ENCODE measurements at places on chromosomes 4 and X.
A peak's percentile ranks its signal among the peaks of the same experiment; 100 is the strongest.

DNA sequence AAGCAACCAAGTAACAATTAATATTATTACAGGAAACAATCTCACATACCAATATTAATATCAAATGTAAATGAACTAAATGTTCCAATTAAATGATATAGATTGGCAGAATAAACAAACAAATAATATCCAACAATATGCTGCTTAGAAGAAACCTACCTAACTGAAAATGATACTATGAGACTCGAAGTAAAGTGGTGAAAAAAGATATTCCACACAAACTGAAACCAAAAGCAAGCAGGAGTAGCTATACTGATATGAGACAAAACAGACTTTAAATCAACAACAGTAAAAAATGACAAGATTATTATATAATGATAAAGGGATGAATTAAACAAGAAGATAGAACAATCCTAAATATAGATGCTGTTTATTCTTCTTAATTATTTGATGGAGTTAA lies 140.1 kb downstream of the SPANXN4 start:
- DNase-seq, result no peak

- DNase-seq, result no peak
Measured at GRCh38 chr4:186260504-186261448, 5.2 kb upstream of the F11 start.

DNA sequence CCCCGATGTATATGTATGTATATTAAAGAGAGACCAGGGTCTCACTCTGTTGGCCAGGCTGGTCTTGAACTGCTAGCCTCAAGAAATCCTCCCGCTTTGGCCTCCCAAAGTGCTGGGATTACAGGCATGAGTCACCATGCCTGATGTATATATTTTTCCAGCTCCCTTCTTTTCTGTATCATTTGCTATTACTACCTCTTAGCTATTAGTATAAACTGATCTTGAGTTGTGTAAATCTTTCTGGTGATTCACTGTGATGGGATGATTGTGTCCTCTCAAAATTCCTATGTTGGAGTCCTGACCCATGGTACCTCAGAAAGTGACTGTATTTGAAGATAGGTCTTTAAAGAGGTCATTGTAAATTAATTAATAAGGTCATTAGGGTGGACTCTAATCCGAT lies 53.1 kb downstream of the HPRT1 start:
- no peak for DNase-seq

- DNase-seq, result no peak
Measured at GRCh38 chr4:62344915-62345314, 1144.8 kb downstream of the ADGRL3 start.

DNA sequence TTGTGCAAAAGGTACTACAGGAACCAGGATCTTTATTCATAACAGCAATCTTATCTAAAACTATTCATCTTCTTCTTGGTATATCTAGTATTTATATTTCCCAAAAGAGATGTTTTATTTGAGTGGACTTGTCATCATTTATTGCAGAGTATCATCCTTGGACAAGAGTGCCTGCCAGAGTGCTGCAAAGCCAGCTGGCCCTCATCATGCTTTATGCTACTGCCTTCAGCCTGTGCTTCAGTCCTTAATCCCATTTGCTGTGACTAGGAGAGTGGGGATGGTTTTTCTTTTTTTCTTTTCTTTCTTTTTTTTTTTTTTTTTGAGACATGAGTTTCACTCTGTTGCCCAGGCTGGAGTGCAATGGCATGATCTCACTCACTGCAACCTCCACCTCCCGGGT lies 33.5 kb upstream of the ELF2 start:
- no peak for DNase-seq

GRCh38 chrX:80576806-80577533 lies 156.7 kb downstream of the TENT5D start:
- DNase-seq, result no peak

GRCh38 chr4:39942507-39942906 lies 35.2 kb downstream of the PDS5A start:
- DNase-seq, result no peak

GRCh38 chrX:54798137-54798536 lies at the start of gene ITIH6:
Gene ITIH6 (minus strand): TSS chrX:54798255. CDS start chrX:54798210, 45 bp downstream.
- no peak for DNase-seq

GRCh38 chrX:119734897-119735339 lies 23.5 kb upstream of the SOWAHD start:
- DNase-seq, result peak; percentile 21

DNA sequence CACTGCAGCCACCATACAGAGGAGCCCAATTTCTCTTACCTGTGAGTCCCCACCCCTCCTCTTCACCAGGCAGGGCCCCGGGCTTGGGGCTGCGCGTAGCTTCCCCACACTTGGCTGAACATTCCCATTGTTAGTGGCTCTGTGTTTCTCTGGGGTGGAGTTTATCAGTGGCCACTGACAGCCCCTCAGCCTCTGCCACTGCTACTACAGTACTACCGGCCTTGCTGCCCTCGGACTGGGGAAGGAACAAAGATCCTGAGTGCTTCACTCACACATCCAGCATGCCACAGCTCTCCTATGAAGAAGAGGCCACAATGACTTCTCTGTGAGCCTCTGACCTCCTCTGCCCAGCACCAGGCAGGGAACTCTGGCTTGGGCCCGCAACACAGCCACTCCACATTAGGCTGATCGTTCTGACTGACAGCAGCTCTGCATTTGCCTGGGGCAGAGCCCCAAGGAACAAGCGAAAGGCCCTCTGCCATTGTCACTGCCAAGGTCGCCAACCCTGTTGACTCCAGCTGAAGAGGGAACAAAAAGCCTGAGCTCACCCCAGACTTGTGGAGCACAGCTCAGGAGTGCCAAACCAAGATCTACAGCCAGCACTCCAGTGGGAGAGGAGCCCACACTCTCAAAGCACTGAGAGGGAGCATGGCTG lies 24.0 kb downstream of the ABCB7 start:
- DNase-seq, result no peak
